ENCODE measurements at places on chromosomes 7 and 10.
A peak's percentile ranks its signal among the peaks of the same experiment; 100 is the strongest.

DNA sequence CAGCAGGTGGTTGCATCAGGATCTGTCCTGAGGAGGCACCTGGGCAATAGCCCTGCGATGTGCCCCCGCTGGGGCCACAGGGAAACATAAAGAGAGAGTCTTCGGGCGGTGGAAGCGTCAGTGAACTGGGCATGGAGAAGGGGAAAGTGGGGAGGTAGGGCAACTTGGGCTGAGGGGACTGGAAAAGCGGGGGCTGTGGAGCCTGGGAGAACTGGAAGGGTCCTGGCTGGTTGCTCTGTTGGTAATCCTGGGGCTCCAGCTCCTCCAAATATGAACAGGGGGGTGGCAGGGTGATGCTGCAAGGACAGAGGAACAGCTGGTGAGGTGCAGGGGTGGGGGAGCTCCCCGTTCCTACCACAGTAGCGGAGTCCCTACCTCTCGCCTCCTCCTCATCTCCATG, 5.2 kb downstream of the NOBOX start:
- H3K36me3 ChIP-seq = no peaks in the 10 kb centered on the region
- DNase-seq = no peak
- H3K4me1 ChIP-seq = no peaks in the 10 kb centered on the region
- no peak overlapping the region for H3K27ac ChIP-seq
- H3K27me3 ChIP-seq = peaks cover 12% of the 10 kb centered on the region
- H3K4me3 ChIP-seq = no peak overlapping the region

DNA sequence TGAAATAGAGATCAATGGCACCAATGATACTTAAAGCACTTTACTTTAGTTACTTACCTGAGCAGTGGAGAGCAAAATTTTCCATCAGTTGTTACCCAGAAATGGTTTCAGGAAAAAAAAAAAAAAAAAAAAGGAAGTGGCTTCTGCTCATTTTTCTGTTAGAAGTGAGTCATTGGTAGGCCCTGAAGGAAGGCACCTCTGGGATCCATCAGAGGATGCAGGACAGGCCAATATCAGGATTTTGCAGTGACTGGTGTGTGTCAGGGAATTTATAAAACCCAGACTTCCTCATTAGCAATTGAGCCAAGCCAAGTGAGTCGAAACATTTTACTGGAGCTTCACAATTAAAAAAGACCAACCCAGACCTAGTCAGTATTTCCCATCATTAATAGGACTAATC, 2.3 kb upstream of the SMIM30 start:
- no peak overlapping the region for H3K27ac ChIP-seq
- H3K27me3 ChIP-seq = no peaks in the 10 kb centered on the region
- no peaks in the 10 kb centered on the region for H3K36me3 ChIP-seq
- DNase-seq = no peak
- no peak overlapping the region for H3K4me3 ChIP-seq
- H3K4me1 ChIP-seq = peaks cover 17% of the 10 kb centered on the region

DNA sequence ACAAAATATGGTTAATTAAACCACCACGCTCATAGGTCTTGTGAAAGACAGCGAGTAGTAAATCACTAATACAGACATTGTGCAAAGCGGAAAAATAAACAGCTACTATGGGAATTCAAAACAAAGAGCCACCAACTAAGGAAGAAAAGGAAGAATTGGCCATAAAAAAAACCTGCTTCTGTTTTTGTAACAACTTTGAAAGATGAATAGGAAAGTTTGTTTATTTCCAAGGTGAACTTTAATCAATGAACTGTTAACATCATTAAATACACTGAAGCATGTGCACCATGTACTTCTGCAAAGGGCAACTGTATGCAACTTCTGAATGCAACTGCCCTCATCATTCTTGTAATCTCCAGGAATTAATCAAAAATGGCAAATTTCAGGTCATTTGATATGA, 651.1 kb downstream of the PARD3 start:
- no peak overlapping the region for H3K4me3 ChIP-seq
- peaks cover 3% of the 10 kb centered on the region for H3K4me1 ChIP-seq
- no peak for DNase-seq
- no peaks in the 10 kb centered on the region for H3K36me3 ChIP-seq

DNA sequence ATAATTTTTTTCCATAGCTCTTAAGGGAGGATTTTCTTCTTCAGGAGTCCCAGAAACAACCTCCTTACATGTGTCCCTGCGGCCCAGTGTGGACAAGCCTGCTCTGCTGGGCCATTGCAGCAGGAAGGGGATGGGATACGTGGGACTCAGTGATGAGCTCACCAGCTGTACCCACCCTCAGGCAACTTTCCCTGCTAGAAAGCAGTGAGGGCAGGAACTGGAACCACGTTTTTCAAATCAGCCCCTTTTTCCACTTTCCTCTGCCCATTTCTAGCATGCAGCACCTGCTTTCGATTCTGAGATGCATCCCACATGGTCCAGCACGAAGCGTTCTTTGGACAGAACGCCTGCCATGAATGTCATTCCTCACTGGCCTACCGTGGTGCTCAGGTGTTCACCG, 232.7 kb downstream of the KLF6 start:
- no peaks in the 10 kb centered on the region for H3K36me3 ChIP-seq
- H3K4me1 ChIP-seq = no peaks in the 10 kb centered on the region
- H3K4me3 ChIP-seq = no peak overlapping the region
- no peak overlapping the region for H3K27ac ChIP-seq
- no peaks in the 10 kb centered on the region for H3K27me3 ChIP-seq
- no peak for DNase-seq

DNA sequence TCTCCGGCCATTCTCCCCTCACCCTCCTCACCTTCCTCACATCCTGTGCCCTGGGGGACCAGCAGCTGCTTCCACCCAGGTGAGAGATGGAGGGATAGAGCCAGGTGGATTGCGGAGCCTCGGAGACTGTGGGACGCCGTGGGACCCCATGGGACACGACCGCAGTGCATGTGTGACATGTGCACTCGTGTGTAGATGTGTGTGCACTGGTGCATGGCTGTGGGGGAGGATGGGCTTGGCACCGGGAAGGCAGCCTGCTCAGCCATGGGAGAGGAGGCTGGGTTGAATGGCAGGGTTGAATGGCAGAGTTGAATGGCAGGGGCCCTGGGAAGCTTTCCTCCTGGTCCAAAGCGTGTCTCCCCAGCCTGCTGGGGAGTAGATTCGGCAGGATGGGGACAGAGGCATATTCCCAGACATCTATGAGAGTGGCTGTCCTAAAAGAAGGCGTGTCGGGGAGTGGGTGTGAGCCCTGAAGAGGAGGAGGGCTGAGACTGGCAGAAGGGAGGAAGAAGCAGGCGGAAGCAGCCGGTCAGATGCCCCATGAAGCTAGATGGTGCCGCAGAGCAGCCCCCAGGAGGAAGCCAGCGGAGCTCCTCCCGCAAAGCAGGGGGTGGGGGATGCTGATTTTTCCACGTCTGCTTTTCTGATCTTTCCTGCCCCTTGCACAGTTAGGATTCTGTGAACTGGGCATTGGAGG, 815 bp downstream of the GIMAP8 start:
- H3K4me1 ChIP-seq = peaks cover 22% of the 10 kb centered on the region
- H3K4me3 ChIP-seq = peak overlapping the region; percentile 50
- peak overlapping the region; percentile 37 for H3K27ac ChIP-seq
- H3K36me3 ChIP-seq = peaks cover 5% of the 10 kb centered on the region

DNA sequence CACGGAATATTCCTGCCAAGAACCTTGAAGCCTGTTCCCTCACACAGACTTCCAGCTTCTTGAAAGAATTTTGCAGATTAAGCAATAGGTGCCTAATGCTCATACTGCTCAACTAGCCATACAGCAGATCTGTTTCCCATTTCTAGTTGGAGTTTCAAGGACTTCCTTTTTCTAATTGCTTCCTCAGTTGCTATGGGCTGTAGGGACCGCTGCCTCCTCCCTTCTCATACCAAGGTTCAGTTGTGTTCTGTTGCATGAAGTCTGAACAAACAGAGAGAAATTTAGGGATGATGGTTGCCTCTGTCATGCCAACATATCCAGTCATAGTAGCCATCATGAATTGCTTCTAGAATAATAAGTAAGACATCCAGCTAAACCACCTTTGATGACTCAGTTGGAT, 6.8 kb downstream of the ITGA8 start:
- H3K4me3 ChIP-seq = no peak overlapping the region
- no peak for DNase-seq
- peaks cover 9% of the 10 kb centered on the region for H3K27me3 ChIP-seq
- H3K4me1 ChIP-seq = peaks cover 5% of the 10 kb centered on the region
- H3K36me3 ChIP-seq = no peaks in the 10 kb centered on the region

DNA sequence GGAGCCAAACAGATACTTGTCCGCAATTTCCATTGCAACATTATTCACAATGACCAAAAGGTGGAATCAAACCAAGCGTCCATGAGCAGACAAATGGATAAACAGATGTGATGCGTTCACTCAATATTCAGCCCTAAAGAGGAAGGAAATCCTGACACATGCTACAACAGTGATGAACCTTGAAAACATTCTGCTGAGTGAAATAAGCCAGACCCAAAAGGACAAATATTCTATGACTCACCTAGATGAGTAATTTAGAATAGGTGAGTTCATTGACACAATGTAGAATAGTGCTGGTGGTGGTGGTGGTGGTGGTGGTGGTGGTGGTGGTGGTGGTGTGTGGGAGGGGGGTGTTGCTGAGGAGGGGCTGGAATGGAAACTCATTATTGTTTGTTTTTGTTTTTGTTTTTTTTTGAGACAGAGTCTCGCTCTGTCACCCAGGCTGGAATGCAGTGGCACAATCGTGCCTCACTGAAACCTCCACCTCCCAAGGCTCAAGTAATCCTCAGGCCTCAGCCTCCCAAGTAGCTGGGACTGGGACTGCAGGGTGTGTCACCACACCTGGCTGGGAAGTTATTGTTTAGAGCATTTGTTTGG, 28.6 kb downstream of the SMKR1 start:
- no peak overlapping the region for H3K4me3 ChIP-seq
- H3K27ac ChIP-seq = no peak overlapping the region
- no peaks in the 10 kb centered on the region for H3K4me1 ChIP-seq
- no peaks in the 10 kb centered on the region for H3K36me3 ChIP-seq
- no peak for DNase-seq

DNA sequence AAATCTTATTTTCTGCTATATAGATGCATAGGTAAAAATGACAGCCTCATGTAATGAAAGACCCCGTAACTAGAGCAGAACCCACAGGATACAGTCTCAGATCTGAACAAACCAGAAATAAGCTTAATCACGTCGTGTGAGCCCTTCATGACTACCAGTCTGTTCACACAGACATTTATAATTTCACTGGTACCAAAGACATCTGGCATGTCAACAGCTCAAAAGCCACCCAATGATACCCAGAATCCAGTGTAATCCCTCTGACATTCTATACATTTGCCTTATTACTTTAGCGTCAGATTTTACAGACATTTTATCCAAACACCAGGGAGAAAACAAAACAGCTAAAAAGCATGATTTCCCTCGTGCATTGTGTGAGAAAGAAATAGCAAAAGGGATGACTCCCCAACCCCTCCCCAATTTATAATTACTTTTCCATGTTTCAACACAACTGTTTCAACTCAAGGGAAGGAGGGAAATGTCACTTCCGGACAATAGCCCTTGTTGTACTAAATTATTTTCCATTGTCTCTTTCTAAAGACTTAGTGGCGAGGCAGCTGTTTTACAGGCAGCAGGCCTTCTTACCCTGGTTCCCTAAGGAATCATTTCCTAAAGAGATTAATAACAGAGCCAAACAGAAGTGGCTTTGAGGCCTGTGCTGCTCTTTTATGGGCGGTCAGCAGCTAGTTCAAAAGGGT, 33.2 kb downstream of the DOCK4 start:
- H3K4me1 ChIP-seq = no peaks in the 10 kb centered on the region
- H3K36me3 ChIP-seq = no peaks in the 10 kb centered on the region

DNA sequence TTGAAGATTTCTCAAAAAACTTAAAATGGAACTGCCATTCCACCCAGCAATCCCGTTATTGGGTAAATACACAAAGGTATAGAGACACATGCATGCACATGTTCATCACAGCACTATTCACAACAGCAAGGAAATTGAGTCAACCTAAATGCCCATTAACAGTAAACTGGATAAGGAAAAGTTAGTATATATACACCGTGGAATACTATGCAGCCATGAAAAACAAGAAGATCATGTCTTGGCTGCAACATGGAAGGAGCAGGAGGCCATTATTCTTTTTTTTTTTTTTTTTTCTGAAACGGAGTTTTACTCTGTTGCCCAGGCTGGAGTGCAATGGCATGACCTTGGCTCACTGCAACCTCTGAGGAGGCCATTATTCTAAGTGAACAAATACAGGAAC, 749.0 kb downstream of the MAGI2 start:
- H3K36me3 ChIP-seq = no peaks in the 10 kb centered on the region
- H3K27ac ChIP-seq = no peak overlapping the region
- H3K4me3 ChIP-seq = no peak overlapping the region
- no peaks in the 10 kb centered on the region for H3K4me1 ChIP-seq
- no peaks in the 10 kb centered on the region for H3K27me3 ChIP-seq

Measured in stomach (tissue), 19 donors.